Stimulated activated CD4-positive, alpha-beta T cell treated with anti-CD3 and anti-CD28 coated beads, Interleukin-15, amount 100 ng/mL, for 24 hours (primary cell): ENCODE measurements at places on chromosomes 7 and 10.
A peak's percentile ranks its signal among the peaks of the same experiment; 100 is the strongest.

GRCh38 chr7:55211726-55212125, 153.4 kb upstream of the LANCL2 start:
- DNase-seq = no peak

DNA sequence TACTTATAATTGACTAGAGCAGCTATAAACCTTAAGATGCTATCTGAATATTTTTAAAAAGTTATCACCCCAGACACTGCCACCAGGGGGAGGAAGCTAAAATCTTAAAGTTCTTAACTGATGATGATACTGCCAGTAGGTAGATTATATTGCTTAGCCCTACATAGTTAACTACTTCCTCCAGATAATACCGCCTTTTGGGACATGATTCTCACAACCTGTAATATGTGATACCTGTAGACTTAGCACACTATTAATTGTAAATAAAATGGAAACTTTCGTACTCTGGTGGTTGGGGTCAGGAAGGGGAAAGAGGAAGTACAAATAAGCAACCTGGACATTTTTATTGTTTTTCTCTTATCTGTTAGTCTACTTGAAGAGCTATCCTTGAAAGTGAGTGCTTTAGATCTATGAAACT, 268.9 kb downstream of the ADK start:
- DNase-seq = peak; percentile 29

GRCh38 chr7:146606628-146607027, 490.0 kb downstream of the CNTNAP2 start:
- DNase-seq = no peak

GRCh38 chr10:13221572-13221971, 12.6 kb downstream of the UCMA start:
- no peak for DNase-seq

- no peak for DNase-seq
Measured at GRCh38 chr7:45125193-45125904, 13.9 kb upstream of the TBRG4 start.

DNA sequence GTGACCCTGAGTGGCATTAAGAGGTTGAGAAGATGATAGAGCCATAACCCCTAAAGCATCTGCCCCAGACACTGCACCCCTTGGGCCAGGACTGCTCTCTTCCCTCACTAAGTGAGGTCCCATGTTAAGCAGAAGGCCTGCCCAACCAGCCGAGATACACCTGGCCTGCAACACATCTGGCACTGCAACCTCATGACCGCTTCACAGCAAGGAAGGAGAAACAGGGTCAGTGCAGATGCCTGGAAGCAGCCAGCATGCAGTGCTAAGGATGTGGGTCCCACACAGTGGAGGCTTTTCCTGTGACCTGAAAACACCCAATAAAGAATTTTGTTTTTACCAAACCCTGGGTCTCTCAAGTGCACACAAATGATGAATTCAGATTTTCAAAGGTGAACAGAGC, 7.4 kb downstream of the NOD1 start:
- no peak for DNase-seq

DNA sequence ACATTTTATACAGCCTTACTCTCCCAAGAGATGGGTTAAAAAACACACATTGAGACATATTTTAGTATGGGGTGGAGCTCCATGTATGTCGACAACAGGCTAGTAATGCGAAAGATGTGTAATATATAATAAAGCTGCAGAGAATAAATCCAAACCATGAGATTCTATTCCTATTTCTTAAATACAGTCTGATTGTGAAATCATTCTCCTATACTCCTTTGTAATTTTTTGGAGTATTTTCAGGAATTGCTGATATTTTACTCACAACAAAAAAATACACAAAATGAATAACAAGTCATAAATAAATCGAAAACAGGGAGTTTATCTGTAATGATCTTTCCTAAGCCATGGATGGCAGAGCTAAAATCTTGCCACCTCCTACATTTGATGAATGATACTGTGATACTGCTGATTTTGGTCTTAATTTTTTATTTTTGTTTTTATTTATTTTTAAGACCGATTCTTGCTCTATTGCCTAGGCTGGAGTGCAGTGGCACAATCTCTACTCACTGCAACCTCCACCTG, 173.5 kb upstream of the KLF6 start:
- no peak for DNase-seq

GRCh38 chr10:132146941-132147915, 39.5 kb upstream of the DPYSL4 start:
- DNase-seq = no peak

DNA sequence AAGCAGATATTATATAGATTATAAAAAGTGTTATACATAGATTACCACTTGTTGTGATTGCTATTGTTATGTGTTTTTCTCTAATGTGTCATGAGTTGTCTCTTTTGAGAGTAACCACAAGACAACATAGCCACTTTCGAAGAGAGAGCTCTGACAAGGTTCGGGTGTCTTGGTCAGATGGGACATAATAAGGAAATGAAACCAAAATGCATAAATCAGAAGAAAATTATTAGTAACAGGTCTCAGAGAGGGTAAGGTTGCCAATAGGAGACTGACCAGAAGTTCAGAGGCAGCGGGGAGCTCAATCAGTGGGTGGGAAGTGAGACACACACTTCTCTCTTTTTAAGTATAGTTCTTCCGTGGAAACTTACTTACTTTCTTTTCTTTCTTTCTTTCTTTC, 639.2 kb upstream of the POT1 start:
- DNase-seq = no peak

GRCh38 chr7:67450171-67450570, 453.5 kb downstream of the TYW1 start:
- DNase-seq = no peak
